ENCODE measurements at places on chromosomes 2 and 18.

- DNase-seq = no peak
Observed at GRCh38 chr2:26936855-26937254, 33.6 kb upstream of the MAPRE3 start.

- no peak for DNase-seq
Observed at GRCh38 chr2:197560146-197560665, 44.3 kb downstream of the MOB4 start.

DNA sequence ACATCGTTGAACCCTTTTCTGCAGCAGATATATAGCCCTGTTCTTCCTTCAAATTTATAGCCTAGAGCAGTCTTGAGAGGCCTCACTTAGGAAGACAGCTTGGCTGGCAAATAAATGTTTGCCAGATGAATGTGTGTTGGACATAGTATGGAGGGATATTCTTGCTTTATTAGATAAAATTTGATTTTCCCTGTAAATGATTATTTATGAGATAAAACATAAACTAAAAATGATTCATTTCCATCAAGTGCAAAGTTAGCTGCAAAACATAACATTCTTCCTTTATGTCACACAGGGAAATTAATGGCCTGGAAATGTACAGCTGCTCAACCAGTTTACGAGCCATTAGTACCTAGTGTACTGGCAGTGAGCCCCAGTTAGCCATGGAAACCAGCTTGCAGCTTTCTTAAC lies 82.5 kb downstream of the LIMS1 start:
- DNase-seq = no peak

DNA sequence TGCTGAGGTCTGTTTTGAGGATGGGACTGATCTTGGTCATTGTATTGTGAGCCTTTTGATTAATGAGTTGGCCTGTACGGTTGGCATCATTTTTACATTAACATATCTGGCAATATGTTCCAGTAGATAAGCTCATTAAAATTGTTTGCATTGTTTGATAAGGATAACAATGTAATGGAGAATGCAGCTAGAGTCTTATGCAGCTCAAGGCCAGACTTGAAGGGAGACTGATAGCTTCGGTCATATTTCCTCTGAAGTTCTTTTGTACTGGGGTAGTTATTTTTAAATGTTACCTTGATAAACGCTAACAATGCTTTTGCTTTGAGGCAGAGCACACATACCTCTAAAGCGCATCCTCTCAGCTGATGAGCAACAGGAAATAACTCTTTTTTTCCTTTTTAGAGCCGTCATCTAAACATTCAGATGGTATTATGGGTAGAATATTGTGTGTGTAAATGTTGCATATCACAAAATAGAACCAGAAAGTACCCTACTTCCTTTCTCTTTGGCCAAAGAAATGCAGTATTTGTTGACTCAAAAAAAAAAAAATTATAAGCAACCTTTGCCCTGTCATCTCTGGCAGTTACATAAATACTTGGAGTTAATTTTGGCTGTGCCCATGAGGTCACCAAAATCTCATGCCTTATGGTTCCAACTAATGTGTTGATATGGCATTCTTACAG lies 1.3 kb downstream of the MAPRE2 start:
- DNase-seq = no peak

DNA sequence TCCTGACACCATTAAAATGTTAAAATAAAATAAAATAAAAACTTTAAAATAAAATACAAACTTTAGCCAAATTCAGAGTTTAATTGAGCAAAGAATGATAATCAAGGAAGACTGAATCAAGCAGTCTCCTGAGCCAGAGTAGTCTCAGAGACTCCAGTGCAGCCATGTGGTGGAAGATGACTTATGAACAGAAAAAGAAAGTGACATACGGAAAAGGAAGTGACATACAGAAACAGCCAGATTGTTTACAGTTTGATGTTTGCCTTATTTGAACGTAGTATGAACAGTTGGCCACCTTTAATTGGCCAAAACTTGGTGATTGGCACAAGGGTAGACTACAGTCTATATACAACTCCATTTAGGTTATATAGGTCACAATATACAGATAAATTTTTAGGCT lies 787.2 kb downstream of the ADCYAP1 start:
- no peak for DNase-seq

DNA sequence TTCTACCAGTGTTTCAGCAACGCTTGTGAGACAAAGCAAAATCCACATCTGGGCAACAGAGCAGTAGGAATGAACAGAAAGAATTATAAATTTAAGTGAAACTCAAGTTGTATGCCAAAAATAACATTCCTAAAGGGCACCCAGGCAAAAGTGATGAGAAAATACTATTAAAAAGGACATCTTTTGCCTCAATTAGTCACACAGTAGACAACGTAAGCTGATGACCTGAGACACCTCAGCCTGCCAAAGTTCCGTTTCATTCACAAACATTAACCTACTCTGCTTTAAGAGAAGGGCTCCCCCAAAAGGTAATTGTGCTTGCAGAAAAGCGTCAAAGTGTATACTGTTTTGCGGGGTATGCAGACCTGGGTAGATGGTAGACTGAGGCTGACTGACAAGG lies 7.2 kb downstream of the HDLBP start:
- DNase-seq = no peak

GRCh38 chr2:38095079-38095995 lies 19.4 kb upstream of the CYP1B1 start:
- DNase-seq = no peak

DNA sequence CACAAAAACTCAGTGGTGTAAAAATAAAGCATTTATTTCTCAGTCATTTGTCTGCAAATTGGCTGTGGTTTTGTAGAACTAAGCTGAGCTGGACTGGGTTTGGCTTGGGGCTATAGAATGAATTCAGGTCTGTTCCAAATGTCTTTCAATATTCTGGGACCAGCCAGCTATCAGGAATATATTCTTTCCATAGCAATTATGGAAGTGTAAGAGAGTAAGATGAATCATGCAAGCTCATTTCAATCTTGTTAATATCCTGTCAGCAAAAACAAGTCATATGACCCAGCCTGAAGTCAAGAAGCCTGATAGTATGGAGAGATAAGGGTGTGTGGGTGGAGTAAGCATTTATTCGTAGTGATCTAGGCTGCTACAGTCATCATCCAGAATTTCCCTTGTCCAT lies 481.0 kb upstream of the CDH2 start:
- DNase-seq = no peak

DNA sequence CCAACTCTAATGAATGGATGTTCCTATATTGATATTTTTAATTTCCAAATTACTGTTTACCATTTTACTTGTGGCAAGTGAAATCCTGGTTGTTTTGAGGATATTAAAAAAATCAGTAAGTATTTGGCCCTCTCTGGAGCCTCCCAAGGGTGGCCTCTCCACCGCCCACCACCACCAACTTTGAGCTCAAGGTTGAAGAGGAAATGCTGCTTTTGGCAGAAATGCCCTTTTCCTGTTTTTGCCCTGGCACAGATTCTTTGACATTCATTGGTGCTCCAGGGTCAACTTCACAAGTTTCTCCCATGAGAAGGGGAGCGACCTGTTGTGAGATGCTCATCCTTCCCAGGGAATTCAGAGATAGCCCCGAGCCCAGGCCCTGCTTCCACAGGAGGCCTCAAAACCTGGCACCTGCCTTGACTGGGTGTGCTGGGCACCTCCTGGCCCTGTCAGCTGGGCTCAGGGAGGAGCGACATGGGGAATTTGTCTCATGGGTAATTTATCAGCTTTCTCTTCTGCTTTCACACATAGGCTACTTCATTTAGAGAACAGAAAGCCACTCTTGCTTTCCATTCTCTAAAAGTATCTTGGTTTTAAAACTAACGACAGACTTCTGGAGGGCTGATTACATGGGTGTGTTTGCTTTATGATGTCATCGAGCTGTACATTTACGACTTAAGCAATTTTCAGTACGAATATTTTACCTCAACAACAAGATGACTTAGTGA lies 6.9 kb downstream of the CD8A start:
- no peak for DNase-seq

GRCh38 chr2:159584796-159585195 lies 31.6 kb downstream of the BAZ2B start:
- DNase-seq = no peak

GRCh38 chr2:129376426-129377077 lies 602.9 kb upstream of the RAB6C start:
- DNase-seq = no peak

- DNase-seq = no peak
Observed at GRCh38 chr2:107811411-107811810, 15.3 kb upstream of the RGPD4 start.

Measured in stimulated activated CD4-positive, alpha-beta T cell treated with anti-CD3 and anti-CD28 coated beads, Interleukin-1b, Interleukin-23, amount 100 ng/mL, for 4 hours (primary cell).